GM06990 (cell line): ENCODE measurements at places on chromosomes 13 and 19.
A peak's percentile ranks its signal among the peaks of the same experiment; 100 is the strongest.

DNA sequence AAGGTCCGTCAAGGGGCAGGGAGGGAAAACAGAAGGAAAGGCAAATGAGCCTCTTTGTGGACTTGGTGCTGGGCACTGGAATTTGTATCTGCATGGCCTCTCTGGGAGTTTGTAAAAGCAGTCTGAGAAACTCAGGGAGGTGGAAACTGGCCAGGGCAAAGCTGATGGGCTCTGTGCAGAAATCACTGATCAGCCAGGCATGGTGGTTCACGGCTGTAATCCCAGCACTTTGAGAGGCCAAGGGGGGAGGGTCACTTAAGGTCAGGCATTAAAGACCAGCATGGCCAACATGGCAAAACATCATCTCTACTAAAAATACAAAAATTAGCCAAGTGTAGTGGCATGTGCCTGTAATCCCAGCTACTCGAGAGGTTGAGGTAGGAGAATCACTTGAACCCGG, 369.9 kb upstream of the ZNF507 start:
- no peak for DNase-seq

GRCh38 chr19:1177322-1178114, 3.5 kb upstream of the SBNO2 start:
- no peak for DNase-seq

DNA sequence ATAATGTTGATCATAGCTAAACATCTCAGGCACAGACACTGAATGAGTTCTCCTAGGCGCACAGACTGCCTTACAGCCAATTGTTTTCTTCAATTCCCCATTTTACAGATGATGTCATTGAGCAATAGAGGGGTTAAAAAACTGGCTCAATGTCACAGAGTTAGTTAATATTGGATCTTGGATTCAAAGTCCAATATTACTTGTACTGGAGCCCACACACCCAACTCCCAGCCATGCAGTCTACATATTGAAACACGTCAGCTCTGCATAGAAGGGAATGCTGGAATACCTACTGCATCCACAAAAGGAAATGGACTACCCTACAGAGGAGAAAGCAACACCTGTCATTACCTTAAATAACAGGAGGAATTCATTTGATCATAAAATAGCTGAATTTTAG, 76.1 kb upstream of the SLC15A1 start:
- no peak for DNase-seq

DNA sequence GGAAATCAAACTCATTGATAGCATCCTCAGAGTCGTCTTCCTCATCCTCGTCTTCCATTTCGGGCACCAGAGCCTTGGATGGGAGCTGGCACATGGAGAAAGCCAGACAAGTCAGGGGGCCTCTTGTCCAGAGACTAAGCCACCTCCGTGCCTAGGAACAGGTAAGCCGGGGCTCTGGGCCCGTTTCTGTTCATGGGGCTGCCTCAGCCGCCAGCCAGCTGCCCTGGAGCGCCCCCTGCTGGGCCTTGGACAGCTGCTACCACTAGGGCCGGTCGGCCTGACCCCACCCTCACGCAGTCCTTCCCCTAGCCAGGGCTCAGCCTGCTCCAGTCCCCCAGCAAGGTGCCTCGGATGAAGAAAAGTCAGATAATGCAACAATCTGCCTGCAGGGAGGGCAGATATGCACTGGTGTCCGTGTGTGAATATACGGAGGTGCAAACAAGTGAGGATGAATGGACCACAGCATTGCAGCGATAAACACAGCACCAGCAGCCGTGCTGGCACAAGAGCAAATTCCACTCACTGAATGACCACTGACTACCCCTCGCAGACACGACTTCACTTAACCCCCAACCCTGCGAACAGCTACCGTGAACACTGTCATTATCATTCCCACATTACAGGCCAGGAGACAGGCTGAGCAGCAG, 11.9 kb upstream of the PRKD2 start:
- DNase-seq: peak; percentile 69

DNA sequence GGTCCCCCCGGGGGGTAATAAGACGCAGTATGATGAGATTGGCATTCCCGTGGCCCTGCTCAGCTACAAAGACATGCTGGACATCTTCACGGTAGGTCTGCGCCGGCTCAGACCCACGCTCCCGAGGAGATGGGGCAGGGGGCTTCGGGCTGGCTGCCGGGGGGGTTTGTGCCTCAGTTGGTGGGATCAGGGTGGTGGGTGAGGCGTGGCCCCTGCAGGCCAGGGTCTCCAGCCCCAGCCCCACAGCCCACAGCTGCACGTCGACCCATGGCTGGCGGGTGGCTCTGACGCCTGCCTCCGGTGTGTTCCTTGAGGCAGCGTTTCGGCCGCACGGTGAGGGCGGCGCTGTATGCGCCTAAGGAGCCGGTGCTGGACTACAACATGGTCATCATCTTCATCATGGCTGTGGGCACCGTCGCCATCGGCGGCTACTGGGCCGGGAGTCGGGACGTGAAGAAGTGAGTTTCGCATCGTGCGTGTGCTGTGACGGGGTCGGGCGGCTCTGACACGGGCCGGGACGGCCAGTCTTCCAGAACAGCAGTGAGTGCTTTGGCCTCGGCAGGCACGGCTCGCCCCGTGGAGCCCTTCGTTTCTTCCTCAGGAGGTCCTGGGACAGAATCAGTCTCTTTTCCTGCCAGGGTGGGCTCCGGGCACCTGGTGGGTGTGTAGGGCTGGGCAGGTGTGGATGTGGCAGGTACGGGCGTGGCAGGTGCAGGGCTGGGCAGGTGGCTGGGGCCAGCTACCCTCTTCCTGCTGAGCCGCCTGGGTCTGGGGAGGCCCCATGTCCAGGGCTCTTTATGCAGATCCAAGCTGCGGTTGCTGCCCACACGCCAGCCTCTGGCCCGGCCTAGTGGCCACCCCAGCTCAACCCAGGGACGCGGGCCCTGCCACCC, 10.5 kb downstream of the SPPL2B start:
- DNase-seq: no peak

- no peak for DNase-seq
Observed at GRCh38 chr13:113209336-113209758, at the start of gene CUL4A. Gene CUL4A, plus strand, starts transcription at chr13:113209613. Its CDS starts 15 bp downstream, at chr13:113209628.
